ENCODE measurements at places on chromosomes 2 and 18.
A peak's percentile ranks its signal among the peaks of the same experiment; 100 is the strongest.

GRCh38 chr18:54755456-54755855 is 72.8 kb upstream of the RAB27B start:
- no peak for DNase-seq

- no peak for DNase-seq
These were observed 37.9 kb downstream of the RBBP8 start for GRCh38 chr18:22971038-22971437.

DNA sequence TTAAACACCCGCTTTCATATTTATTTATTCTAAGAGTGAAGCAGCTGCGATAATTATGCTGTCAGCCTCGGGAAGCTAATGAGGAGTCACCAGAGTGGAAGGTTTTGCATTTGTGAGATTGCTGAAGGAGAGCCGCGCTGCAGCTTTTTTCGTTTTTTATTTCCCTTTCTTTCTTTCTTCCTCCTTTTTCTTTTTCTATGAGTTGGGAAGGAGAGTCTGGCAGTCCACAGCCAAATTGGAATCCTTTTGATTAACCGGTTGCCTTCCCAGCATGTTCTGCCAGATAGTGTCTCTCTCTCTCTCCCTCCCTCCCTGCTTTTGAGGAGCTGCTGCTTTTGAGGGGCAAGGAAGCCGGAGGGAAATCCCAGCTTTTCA is 82.1 kb downstream of the CDK15 start:
- DNase-seq = no peak

DNA sequence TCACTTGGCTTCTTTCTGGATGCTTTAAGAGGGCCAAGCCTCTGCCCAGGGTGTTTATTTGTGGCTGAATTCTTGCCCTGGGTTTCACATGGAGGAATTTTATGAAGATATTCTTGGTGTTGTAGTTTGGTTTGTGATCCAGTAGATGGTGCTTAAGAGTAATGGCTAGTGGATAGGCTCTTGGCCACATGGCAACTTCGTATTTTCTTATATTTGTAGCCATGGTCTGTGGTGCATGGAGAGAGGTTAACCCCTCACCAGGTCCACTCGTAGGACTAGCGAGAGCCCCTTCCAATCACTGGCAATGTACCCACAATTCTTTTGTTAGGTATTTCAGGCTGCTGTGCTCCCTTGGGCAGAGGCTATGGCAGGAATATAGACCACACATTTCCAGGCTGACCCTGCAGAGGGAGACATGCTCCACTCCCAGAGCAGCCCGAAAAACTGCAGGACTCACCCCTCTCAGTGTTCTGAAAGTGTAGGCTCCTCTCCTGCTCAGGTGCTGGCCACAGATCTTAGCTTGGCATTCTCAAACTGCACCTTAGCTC is 582.1 kb upstream of the SETBP1 start:
- no peak for DNase-seq

DNA sequence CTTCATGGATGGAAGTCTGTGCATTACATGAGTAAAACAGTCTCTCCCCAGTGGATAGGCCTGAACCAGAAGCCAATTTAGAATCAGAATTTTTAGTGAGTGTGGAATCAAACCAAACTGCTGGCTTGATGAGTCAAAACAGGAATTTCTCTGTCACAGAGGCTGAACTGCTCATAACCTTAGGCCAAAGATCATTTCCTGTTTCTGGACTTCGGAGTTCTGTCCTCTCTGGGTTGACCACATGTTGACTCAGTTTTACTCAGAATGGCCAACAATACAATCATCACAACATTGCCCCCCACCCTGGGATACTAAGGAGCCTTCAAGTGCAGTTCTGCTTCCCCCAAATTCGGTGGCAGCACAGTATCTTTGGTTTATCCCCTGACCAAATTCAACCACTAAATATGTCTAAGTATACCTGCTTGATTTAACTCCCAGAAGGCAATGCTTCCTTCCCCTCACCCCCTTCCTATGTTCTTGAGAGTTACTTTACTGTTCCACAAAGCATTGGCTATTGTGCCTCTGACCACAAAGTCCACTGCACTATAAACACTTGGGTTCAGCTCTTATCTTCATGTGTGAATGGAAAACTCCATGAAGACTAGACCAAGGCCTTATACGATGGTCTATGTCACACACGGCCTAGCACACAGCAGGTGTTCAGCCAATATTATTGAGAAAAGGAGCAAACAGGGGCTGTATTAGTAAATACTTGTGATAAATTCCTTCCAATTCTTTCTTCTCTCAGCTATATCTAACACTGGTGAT is 67.8 kb downstream of the NXPH2 start:
- no peak for DNase-seq

GRCh38 chr18:58895385-58895784 is 30.7 kb downstream of the ZNF532 start:
- DNase-seq = no peak

DNA sequence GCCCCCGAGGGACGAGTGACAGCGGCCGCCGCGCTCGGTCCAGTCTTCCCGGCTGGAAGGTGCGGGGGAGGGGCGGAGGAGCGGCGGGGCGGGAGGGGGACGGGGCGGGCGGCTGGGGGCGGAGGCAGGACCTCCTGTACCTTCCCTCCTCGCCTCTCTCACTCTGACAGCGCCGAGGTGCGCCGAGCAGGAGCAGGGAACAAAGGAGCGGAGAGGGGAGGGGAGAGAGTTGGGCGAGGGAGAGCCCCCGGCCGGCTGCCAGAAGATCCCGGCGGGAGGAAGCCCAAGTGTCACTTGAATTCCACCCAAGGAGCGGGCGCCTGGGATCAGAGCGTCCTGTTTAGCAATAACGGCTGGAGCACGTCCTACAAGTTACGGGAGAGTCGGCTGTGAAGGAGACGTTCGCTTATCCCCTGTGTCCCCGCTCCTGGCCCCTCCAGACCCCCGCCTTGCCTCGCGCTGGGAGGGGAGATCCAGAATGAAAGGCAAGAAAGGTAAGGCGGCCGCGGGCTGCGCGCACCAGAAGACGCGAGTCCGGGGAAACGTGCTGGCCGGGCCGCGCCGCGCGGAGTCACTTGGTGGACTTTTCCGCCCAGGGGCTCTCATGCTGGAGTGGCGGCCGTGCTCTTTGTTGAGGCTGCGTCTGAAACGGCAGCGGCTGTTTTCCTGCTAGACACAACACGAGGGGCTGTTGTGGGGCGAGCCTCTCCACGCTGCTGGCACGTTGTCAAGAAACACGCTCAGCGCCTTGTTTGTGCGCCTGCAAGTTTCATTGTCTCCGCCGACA is at the start of gene TGIF1:
Gene TGIF1, plus strand, starts transcription at position 161 of the 787 bp plus-strand sequence. Its CDS starts 318 bp downstream, at position 479.
- no peak for DNase-seq

GRCh38 chr2:86033751-86034692 is 71.7 kb downstream of the POLR1A start:
- no peak for DNase-seq

DNA sequence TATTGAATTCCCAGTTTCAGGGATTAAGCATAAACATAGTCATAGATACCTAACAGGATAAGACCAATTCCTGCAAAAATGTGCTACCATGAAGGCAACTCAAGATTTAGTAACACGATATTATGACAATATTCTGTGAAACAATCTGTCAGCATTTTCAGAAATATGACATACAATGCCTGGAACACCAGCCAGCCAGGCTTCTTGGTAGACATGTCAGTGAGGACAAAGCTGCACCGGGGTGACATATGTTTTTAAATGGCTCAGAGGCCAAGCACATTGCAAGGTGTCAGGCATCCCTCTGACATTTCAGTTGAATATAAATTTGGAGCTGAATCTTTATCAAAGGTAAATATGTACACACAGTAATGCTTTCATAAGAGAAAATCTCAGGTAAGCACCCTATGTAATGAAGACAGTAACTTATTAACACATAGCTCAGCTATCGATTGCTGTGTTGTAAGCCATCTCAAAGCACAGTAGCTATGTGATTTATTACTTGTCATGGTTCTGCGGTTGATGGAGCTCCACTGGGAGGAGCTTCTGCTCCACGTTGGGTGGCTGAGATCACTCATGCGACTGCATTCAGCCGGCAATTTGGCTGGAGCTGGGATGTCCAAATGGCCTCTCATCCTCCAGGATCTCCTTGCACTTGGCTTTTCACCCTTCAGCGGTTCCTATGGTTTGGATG is 31.9 kb upstream of the EML6 start:
- no peak for DNase-seq

- no peak for DNase-seq
These were observed 204.9 kb upstream of the CYRIA start for GRCh38 chr2:16870491-16871076.

GRCh38 chr2:229646186-229646723 is 68.1 kb downstream of the DNER start:
- DNase-seq = no peak

DNA sequence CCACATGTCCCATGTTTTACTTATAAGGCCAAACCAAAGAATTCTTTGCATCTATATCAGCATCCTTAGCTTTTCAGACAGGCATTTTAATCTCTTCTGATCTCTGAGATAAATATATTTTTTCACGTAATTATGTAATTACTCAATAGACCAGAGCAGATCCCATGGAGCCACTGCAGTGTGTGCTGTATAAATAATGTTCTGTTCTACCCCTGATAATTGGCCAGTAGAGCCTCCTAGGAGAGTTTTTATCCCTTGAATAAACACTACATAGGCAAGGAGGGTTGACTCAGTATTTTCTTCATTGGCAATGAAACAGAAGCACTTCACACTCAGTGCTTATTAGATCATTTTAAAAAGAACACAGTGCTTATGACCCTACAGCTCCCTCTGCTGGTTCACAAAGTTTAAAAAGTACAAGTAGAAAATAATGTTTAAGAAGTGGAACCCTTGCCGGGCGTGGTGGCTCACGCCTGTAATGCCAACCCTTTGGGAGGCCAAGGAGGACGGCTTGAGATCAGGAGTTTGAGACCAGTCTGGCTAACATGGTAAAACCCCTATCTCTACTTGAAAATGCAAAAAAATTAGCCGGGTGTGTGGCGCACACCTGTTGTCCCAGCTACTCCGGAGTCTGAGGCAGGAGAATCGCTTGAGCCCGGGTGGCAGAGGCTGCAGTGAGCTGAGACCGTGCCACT is 91.9 kb downstream of the PPP1R1C start:
- DNase-seq = peak; percentile 10

All from A549 (cell line).